ENCODE measurements at places on chromosomes 6 and 20. TPM values are rescaled to one million over a fixed set of nuclear protein-coding genes. Genes with fewer than 3 reads are reported as not detected.
A peak's percentile ranks its signal among the peaks of the same experiment; 100 is the strongest.

DNA sequence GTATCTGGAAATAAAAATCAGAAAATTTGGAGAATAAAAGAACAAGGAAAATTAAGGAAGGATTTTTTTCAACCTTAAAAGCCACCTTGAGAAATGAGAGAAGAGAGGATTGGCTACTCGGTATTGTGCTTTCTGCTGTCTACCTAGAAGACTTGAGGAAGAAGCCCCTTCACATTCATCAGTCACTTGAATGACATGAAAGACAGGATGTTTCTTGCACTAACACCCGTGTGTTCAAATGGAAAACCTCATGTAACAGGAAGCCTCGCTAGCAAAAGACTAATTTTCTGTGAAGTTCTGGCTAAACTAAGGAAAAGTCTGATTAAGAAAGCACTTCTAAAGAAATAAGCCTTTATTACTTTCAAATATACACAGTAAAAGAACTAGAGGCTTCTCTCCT lies 69.9 kb downstream of the OLIG3 start:
- DNase-seq = no peak

- DNase-seq = no peak
These were observed 11.6 kb upstream of the F13A1 start for GRCh38 chr6:6331946-6332601.

- no peak for DNase-seq
These were observed 2.8 kb upstream of the LBP start for GRCh38 chr20:38343311-38344106.

GRCh38 chr20:24746351-24746685 lies 202.8 kb upstream of the CST7 start:
- no peak for DNase-seq

DNA sequence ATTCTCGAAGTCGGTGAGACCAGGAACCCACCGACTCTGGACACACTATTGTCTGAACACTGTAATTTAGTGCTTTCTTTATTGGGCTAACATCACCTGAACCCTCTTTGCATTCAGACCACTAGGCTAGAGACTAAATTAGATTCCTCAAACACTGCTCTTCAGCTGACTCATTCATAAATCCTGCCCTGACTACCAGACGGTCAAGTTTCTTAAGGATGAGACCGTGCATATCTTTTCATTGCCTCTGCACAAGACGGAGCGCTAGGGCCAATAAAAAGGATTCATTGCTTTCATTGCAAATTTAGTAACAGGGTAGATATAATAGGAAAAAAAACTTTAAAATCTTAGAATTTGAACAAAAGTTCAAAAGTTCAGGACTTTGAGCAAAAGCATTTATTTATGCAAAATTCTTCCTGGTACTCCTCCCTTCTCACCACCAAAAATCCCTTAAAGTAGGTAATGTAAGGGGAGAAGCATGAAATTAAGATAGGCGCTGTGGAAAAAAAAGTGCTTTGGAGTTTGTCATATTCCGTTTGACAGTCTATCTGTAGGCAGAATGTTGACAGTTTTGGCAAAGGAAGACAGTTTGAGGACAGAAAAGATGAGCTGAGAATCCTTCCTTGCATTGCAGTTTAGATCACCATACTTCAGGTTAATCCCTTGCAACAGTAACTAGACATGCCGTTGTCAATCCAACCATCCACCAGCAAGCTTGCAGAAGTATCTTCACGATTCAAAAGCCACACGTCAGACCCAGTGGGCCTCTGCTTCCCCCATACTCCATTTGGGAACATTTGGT lies 328.6 kb upstream of the JARID2 start:
- no peak for DNase-seq

DNA sequence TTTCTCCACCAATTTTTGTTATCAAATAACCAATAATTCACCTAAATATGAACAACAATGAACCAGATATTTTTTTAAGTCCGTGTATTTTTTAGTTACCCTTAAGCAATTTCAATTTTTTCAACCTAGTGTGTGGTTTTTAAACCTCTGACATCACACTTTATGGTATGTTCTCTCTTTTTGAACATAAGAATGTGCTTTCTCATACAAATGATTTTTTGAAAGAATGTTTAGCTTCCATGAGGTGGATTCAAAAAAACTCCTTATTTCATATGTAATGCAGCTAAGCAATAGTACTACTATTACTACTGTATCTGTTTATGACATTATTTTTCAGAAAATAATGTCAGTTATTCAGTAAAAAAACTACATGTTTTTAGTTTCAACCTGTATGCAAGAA lies 19.4 kb upstream of the MEI4 start:
- no peak for DNase-seq

GRCh38 chr20:57552471-57552870 lies 8.4 kb upstream of the PCK1 start:
- DNase-seq = no peak

- no peak for DNase-seq
These were observed 268.4 kb upstream of the IRAK1BP1 start for GRCh38 chr6:78598966-78599365.

- no peak for DNase-seq
These were observed 8.2 kb upstream of the TBX18 start for GRCh38 chr6:84772428-84773132.

DNA sequence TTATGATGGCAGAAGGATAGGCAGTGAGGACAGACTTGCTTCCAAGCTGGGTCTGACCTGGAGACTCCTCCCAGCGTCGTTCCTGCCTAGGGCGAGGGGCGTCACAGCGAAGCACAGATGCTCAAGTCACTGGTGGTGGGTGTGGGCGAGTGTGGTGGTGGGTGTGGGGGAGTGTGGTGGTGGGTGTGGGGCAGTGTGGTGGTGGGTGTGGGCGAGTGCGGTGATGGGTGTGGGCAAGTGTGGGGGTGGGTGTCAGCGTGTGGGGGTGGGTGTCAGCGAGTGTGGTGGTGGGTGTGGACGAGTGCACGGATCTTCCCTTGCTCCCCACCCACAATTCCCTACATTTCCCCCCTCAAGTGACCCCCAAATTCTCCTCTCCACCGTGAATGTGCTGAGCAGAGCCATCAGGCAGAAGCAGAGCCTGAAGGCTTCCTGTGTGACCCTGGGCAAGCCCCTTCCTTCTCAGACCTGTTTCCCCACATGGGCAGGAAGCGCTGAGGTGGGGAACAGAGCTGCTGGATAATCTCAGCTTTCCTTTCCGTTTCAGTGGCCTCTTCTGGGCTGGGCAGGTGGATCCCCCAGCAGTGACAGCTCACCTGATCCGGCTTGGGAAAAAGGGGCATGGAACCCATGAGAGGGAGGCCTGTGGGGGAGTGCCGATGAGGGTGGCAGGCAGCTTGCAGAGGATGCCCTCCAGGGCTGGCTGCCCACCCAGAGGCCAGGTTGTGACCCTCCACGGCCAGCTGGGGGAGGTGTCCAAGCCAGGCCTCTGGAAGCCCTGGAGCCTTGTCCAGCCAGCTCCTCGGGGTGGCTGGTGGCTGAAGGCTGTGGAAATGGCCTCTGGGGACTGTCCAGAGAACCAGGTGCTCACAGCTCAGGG lies 42.9 kb downstream of the RSPO4 start:
- DNase-seq = no peak

DNA sequence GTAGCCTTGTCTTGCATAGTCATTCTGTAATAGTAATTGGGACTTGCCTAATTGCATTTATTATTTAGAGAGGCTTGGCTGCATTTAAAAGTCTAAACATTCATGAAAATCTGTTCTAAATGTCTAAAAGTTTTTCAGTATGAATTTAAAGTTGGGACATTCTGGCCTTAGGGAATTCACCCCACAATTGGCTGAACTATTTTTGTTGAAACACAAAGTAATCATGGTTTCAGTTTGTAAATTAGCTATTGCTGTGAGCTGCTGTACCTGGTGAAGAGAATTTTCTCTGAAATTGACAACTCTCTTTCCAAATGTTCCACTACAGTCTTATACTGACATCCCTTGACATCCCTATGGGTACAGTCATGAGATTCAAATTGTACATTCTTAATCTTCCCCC lies 253.0 kb downstream of the FARS2 start:
- no peak for DNase-seq

DNA sequence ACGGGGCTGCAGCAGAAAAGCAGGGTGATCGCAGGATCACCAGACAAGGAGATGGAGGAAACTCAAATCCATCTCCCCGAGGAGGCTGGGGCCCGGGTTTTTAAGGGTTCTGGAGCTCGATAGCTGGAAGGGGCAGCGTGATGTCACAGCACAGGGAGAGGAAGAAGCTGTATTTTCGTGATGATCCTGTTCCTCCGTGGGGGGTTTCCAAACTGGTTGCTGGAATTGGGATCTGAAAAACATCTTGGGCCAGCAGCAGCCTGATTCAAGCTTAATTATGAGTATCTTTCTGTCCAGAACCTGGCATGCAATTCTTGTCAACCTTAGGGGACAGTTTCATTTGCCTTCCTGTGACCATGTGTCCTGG lies 4.1 kb downstream of the CST7 start:
- DNase-seq = no peak

GRCh38 chr20:58978351-58979190 lies 2.5 kb upstream of the NELFCD start:
- DNase-seq = no peak

DNA sequence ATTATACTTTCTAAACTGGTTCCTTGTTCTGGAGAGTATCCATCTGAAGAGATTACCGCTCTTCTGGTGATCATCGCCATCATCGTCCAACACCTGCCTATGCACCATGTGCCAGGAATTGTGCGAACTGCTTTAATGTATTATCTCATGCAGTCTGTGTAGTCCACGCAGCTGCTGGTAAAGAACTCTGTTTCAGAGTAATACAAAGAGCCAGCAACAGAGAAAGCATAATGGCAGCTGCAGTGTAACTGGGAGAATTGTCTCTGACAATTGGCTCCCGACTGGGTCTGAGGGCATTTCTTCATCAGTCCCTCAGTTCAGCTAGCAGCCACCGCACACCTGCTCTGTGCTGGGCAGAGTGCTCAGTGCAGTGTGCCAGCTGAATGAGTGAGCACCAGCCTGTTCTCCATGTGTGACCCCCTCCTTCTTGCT lies 383.4 kb downstream of the GRIK2 start:
- DNase-seq = peak; percentile 15

- no peak for DNase-seq
These were observed 12.1 kb upstream of the RAB5IF start for GRCh38 chr20:36593347-36593929.

DNA sequence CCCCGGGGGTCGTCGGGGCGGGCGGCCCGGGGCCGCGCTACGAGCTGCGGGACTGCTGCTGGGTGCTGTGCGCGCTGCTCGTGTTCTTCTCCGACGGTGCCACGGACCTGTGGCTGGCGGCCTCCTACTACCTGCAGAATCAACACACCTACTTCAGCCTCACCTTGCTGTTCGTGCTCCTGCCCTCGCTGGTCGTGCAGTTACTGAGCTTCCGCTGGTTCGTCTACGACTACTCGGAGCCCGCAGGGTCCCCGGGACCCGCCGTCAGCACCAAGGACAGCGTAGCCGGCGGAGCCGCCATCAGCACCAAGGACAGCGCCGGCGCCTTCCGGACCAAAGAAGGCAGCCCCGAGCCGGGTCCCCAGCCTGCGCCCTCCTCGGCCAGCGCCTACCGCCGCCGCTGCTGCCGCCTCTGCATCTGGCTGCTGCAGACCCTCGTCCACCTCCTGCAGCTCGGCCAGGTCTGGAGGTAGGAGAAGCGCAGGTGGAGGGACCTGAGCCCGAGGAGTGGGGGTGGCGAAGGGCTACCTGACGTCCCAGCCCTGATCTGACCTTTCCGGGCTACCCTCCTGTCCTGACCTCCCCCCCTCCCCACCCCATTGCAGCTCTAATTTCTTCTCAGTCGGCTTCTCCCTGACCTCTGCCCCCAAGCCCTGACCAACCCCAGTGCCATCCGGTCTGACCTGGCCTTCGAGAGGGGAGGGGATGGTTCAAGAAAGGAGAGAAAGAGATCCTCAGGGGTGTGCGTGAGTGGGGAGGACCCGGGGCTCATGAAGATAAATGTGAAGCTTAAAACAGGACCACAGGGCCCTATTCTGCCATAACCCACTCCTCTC lies 558 bp downstream of the XKR7 start:
- peak; percentile 5 for DNase-seq

GRCh38 chr6:39707962-39708683 lies 17.1 kb downstream of the KIF6 start:
- no peak for DNase-seq

GRCh38 chr6:85405175-85405852 lies 44.6 kb upstream of the NT5E start:
- DNase-seq = no peak

GRCh38 chr6:17032590-17032987 lies 69.3 kb upstream of the STMND1 start:
- DNase-seq = no peak

DNA sequence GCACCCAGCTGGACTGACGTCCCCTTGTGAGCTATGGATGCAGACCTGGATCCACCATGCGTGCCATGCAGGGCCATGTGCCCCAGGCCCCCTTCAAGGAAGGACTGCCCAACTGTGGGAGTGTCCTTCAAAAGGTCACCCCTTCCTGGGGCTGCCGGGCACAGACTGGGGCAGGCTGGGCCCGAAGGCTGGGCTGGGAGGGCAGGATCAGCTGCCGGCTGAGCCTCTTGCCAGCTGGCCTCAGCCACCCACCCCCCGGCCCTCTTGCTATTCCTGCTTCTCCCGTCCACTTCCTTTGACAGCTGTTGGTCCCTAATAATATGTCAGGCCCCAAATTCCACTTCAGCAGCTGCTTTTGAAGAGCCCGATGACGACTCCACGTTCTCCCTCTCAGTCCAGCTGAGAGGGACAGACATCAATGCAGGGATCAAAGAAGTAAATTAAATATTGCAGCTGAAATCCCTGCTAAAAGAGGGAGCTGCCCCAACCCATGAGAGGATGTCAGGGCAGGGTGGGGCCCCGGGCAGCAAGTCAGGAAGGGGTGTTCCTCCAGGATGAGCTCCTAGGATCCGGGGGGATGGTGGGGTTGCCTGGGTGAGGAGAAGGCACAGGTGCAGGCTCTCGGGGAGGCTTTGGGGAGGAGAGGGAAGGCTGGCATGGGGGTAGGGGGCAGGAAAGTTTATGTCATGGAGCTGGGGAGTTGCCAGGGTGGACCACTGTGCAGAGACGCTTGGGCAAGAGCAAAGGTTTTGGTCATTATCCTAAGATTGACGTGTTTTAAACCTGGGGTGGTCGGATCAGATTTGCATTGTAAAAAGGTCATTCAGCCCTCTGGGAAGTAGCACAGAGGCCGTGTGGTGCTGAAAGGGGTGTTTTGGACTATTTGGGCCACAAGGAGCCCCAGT lies 185.0 kb downstream of the ANKRD60 start:
- DNase-seq = no peak

Gene CRISP1
- total RNA-seq = not detected

Gene DNAH8
- total RNA-seq = under 0.01 TPM

Gene EYS
- 0.78 TPM for total RNA-seq

Gene TP53TG5
- not detected for total RNA-seq

Gene TTLL9
- 1.7 TPM for total RNA-seq

Gene BHLHE23
- total RNA-seq = not detected

Gene PRSS35
- 4.8 TPM for total RNA-seq

Gene PPP1R3G
- 1.2 TPM for total RNA-seq

Gene FAXC
- total RNA-seq = 49.3 TPM

Gene SAMD3
- total RNA-seq = 15.6 TPM

Gene GJA10
- total RNA-seq = not detected

Gene SLC17A3
- total RNA-seq = not detected

Gene ELOVL2
- 52.7 TPM for total RNA-seq

Gene DNMT3B
- 4.8 TPM for total RNA-seq

Gene PFDN6
- 27.0 TPM for total RNA-seq

Gene HS3ST5
- 6.6 TPM for total RNA-seq

Measured in occipital lobe (tissue), 3 donors.